ENCODE measurements at places on chromosomes 4 and X. TPM values are rescaled to one million over a fixed set of nuclear protein-coding genes. Genes with fewer than 3 reads are reported as not detected.

DNA sequence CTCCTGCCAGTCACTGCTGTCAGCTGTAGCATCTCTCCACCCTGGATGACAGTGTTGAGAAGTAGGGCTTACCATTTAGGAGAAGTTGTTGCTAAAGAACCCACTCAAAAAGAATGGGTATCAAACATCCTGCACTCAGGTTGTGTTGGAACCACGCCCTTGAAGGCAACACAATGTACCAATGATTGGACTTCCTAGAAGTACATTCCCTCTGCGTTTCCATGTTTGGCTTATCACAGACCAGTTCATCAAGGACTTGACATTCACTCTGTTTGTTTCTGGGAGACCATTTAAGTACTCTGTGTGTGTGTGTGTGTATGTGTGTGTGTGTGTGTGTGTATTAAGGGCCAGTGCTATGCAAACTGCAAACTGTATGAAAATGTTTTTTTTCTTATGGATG lies 200.6 kb upstream of the GATB start:
- no peak overlapping the region for H3K27ac ChIP-seq
- no peak for DNase-seq
- no peaks in the 10 kb centered on the region for H3K36me3 ChIP-seq
- peaks cover 14% of the 10 kb centered on the region for H3K4me1 ChIP-seq

DNA sequence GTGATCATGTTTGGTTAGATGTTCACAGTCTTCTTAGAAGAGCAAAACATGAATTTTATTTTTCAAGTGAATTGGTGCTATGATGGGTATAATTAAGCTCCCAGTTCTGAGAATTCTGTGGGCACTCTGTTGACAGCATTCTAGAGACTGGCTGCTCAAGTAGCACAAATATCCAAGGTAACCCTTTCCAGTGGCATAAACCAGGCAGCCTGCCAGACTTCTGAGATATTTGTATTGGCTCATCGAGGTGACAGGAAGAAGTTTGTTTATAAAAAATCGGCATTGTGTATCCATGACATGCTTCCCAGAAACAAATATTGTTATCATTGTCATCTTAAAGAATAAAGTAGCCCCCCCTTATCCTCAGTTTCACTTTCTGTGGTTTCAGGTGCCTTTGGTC lies 28.3 kb downstream of the LANCL3 start:
- no peak overlapping the region for H3K27ac ChIP-seq
- no peak for DNase-seq
- no peaks in the 10 kb centered on the region for H3K36me3 ChIP-seq
- no peak overlapping the region for H3K4me3 ChIP-seq
- H3K4me1 ChIP-seq: no peaks in the 10 kb centered on the region
- H3K27me3 ChIP-seq: no peaks in the 10 kb centered on the region

Gene GABRG1
- total RNA-seq: not detected

DNA sequence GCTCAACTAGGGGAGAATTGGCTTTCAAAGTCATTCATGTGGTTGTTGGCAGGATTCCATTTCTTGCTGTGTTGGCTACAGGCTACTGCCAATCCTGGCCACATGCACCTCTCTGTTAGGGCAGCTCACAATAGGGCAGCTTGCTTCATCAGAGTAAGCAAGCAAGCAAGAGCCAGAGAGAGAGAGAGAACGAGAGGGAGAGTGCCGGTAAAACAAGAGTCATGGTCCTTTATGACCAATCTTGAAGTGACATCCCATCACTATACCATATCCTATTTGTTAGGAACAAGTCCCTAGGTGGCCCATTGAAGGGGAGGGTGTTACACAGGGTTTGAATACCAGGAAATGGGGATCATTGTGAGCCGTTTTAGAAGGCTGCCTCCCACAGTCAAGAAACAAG lies 33.0 kb upstream of the TLR2 start:
- no peaks in the 10 kb centered on the region for H3K36me3 ChIP-seq
- H3K27ac ChIP-seq: no peak overlapping the region
- no peak overlapping the region for H3K4me3 ChIP-seq

DNA sequence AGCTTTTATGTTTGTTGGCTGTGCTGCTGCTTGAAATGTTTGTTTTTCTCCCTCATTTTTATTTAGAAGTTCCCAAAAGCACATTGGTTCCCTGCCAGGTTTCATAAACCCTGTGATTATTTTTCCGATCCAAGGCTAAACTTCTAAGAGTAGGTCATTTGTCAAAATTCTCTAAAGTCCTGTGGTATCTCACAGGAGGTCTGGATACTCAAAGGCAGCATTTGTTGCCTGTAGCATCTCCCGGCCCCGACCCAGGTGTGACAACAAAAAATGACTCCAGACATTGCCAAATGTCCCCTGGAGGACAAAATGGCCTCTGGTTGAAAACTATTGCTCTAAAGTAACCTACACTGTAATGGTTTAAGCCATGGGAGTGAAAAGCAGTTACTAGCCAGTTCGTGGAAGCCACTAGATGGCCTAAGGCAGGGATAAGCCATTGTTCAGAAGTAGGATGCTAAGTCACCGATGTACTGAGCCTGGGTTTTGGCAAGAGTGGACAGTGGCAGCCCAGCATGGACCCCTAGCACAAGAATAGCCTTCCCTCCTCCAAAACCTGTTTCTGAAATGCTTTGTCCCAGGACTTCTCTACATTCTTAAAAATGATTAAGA lies 256.1 kb downstream of the THOC2 start:
- no peak overlapping the region for H3K27ac ChIP-seq
- H3K4me3 ChIP-seq: no peak overlapping the region
- H3K36me3 ChIP-seq: no peaks in the 10 kb centered on the region

DNA sequence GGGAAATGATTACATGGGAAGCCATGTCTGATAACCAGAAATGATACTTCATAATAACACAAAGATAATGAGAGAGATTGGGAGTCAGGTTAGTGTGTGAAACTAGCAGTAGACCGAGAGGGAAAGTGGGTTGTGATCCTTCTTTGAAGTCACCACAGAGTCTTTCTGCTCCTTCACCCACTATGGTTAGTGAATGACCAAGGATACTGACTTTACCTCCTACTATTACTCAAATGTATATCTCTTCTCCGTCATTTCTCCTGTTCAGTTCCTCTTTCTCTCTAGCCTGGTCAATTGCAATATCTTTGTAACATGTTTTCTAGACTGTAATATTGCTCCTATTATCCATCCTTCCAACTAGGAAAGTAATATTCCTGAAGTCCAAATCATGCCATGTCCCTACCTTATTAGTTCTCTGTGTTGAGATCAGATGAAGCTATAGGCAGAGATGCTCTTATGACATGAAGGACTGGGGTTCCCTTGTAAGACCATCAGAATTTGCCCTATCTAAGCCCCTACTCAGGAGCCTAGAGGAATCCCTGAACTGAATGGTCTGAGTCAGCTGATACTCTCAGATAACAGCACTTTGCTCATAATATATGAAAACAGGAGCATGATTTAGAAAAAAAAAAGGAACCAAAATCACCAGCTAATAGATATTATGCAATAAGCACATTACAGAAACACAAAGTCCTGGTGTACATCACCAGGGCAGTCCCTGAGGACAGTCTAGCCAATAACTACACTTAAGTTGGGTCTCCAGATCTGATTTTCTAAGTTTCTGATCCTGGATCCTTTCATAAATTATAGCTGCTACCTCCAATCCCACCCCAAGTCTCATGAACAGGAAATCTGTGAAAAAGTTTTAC lies 81.2 kb downstream of the SHROOM3 start:
- no peaks in the 10 kb centered on the region for H3K27me3 ChIP-seq
- H3K36me3 ChIP-seq: peaks cover 10% of the 10 kb centered on the region
- no peak overlapping the region for H3K4me3 ChIP-seq

GRCh38 chr4:183599690-183600089 lies 59.3 kb downstream of the RWDD4 start:
- no peak overlapping the region for H3K4me3 ChIP-seq
- no peak overlapping the region for H3K27ac ChIP-seq
- no peaks in the 10 kb centered on the region for H3K36me3 ChIP-seq
- peaks cover 12% of the 10 kb centered on the region for H3K4me1 ChIP-seq
- no peaks in the 10 kb centered on the region for H3K27me3 ChIP-seq

- H3K27ac ChIP-seq: no peak overlapping the region
- H3K36me3 ChIP-seq: no peaks in the 10 kb centered on the region
- no peaks in the 10 kb centered on the region for H3K27me3 ChIP-seq
- no peak overlapping the region for H3K4me3 ChIP-seq
- DNase-seq: no peak
These were observed 16.9 kb upstream of the ARMCX2 start for GRCh38 chrX:101676571-101676970.

DNA sequence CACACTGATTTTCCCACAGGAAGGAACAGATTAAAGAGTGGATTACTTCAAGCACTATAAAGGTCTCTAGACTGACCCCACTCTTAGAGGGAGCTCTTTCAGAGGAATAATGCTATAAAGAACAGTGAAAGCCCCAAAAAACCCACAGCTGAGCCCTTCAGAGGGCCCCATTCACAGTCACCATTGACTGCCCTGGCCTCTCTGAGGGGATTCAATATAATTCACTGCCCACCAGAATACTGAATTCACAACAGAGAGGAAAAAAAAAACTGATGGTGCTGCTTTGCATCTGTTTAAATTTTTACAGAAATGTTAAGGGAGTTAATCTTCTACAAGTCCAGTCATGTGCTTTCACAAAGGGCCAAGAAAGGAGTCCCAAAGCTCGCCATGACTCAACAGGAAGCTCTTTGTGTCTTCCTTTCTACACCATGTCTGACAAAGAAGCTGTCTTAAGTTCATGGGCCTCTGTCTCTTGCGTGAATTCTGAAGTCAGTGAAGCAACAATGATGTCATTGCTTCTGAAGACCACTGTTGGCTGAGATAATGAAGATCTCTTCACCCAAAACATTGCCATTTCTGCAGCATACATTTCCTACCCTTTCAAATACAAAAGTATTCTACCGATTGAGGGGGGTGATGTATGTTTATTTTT lies 174.9 kb downstream of the ADAMTS3 start:
- peaks cover 39% of the 10 kb centered on the region for H3K4me1 ChIP-seq
- H3K36me3 ChIP-seq: peaks cover 10% of the 10 kb centered on the region
- H3K27ac ChIP-seq: peak overlapping the region; percentile 99
- no peaks in the 10 kb centered on the region for H3K27me3 ChIP-seq
- DNase-seq: no peak

DNA sequence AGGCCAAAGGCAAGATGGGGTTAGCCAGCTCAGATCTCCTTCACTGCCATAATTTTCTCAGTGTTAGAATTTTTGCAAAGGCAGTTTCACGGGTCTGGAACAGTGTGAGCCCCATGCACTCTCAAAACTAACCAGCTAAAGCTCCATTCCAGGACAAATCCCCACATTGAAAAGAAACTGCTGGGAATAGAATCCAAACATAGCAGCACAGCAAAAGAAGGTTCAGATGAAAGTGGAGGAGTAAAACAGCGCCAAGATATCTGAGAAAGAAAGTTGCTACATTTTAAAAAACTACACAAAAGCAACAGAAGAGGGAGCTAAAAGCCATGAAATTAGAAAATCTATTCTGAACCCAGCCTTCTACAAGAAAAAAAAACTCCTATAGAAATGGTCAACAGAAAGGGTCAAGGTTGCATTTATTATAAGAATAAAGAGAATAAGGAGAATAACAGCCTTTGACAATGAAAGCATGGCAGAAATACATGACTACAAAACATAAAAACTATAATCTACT lies 39.6 kb upstream of the SLC7A3 start:
- H3K27me3 ChIP-seq: no peaks in the 10 kb centered on the region
- DNase-seq: no peak

Gene BEND4
- 1.0 TPM for total RNA-seq

DNA sequence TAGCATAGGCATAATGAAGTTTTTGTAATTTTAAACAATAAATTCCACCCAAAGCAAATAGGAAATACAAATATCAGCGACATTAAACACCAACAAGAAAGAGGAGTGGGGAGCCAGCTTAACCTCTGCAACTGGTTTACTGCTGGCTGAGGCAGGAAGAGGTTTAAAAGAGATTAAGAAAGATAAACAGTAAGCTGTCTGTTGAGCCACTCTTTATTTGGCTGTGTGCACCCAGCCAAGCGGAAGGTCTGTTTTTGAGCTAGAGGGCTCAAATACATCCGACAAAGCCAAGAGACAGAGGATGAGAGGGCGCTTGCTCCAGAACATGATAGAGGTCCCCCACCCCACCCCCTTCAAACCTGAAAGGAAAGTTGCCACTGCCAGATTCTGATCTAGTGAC lies 191.4 kb downstream of the MGST2 start:
- peak overlapping the region; percentile 12 for H3K27ac ChIP-seq
- peak overlapping the region; percentile 55 for H3K4me3 ChIP-seq
- H3K4me1 ChIP-seq: peaks cover 53% of the 10 kb centered on the region
- H3K36me3 ChIP-seq: peaks cover 4% of the 10 kb centered on the region

GRCh38 chr4:75011131-75011795 lies 78.3 kb downstream of the PARM1 start:
- H3K27ac ChIP-seq: no peak overlapping the region
- no peak overlapping the region for H3K4me3 ChIP-seq
- no peaks in the 10 kb centered on the region for H3K4me1 ChIP-seq
- no peak for DNase-seq

Gene RAB9B
- 3.7 TPM for total RNA-seq

Gene TASL
- total RNA-seq: not detected

Gene PAGE1
- not detected for total RNA-seq

Gene PRR32
- total RNA-seq: not detected

Gene WNK3
- total RNA-seq: 30.7 TPM

DNA sequence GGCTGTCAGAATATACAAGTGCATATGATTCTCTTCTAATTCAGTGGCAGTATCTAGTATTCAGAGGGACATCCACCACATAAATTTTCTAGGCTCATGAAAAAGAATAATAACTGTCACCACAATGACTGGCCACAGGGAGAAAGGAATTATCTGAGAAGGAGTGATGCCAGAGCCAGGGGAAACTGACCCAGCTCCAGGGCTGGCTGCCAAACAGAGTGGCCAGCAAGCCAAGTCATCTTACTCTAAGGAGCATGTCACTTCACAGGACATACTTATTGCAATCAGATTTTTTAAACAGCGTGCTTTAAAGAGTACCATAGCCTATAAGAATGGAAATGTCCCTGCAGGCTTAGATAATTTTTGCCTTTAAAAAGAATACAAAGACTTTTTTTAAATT lies 5.8 kb upstream of the SEPTIN11 start:
- no peak overlapping the region for H3K4me3 ChIP-seq
- no peak overlapping the region for H3K27ac ChIP-seq
- H3K4me1 ChIP-seq: peaks cover 26% of the 10 kb centered on the region
- no peaks in the 10 kb centered on the region for H3K27me3 ChIP-seq
- peaks cover 35% of the 10 kb centered on the region for H3K36me3 ChIP-seq

GRCh38 chr4:64330143-64330542 lies 79.1 kb downstream of the TECRL start:
- no peaks in the 10 kb centered on the region for H3K36me3 ChIP-seq
- H3K27ac ChIP-seq: no peak overlapping the region

- no peaks in the 10 kb centered on the region for H3K36me3 ChIP-seq
- no peak for DNase-seq
- H3K4me1 ChIP-seq: no peaks in the 10 kb centered on the region
- H3K4me3 ChIP-seq: no peak overlapping the region
- H3K27ac ChIP-seq: no peak overlapping the region
These were observed 55.7 kb downstream of the MSX1 start for GRCh38 chr4:4914965-4915845.

- peaks cover 27% of the 10 kb centered on the region for H3K4me1 ChIP-seq
- H3K27me3 ChIP-seq: peaks cover 14% of the 10 kb centered on the region
- no peak for DNase-seq
- H3K4me3 ChIP-seq: no peak overlapping the region
- no peaks in the 10 kb centered on the region for H3K36me3 ChIP-seq
- no peak overlapping the region for H3K27ac ChIP-seq
These were observed 81.9 kb downstream of the HPRT1 start for GRCh38 chrX:134541906-134542305.

GRCh38 chr4:173519111-173520101 lies 10.6 kb downstream of the HAND2 start:
- no peak overlapping the region for H3K4me3 ChIP-seq
- DNase-seq: no peak
- H3K27ac ChIP-seq: no peak overlapping the region
- peaks cover 18% of the 10 kb centered on the region for H3K4me1 ChIP-seq
- peaks cover 100% of the 10 kb centered on the region for H3K27me3 ChIP-seq
